ENCODE measurements at places on chromosomes 7 and 10.
A peak's percentile ranks its signal among the peaks of the same experiment; 100 is the strongest.

DNA sequence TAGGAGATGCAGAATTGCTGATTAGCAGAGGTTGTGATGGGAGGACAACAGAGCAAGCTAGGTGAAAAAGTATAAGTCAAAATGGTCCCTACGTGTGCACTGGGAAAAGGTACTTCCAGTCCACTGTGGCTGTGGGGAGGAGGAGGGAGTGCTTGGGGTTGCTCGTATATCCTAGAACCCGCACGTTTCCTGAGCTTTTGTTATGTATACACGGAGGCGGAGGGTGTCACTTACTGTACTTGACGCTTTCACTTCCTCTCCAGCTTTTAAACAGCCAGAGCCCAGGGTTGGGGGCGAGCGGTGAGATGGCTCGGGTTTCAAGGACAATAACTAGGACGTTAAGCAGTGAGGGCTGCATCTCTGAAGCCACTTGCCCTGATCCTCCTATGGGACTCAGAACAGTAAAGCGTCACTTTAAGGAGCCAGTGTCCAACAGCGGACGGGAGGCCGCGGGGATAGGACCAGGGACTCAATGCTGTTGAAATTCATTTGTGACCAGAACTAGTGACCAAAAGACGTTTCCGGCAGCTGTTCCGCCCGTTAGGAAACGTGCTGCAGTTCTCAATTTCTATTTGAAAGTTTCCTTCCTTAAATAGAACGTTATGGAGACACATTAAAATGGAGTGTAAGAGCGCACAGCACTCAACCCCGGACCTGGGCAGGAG, 985 bp upstream of the ETV1 start:
- peak; percentile 47 for DNase-seq

GRCh38 chr7:90251304-90251635, 6.3 kb downstream of the CFAP69 start:
- no peak for DNase-seq

DNA sequence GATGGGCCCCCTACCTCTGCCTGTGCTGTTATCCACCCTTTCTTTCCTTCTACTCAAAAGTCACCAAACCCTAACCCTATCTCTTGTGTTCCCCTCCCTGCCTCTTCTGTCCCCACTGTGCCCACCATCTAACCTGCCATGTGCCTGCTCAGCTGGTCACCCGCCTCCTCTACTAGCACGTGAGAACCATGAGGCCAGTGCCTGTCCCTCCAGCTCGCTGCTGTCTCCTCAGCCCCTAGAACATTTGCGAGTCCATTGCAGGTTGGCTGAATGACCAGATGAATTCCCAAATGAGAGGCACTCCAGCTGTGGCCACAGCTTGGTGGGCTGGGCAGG, 129.0 kb downstream of the ARHGAP22 start:
- DNase-seq = no peak

- peak; percentile 21 for DNase-seq
These were observed 253.4 kb downstream of the WDR11 start for GRCh38 chr10:121104476-121105111.

DNA sequence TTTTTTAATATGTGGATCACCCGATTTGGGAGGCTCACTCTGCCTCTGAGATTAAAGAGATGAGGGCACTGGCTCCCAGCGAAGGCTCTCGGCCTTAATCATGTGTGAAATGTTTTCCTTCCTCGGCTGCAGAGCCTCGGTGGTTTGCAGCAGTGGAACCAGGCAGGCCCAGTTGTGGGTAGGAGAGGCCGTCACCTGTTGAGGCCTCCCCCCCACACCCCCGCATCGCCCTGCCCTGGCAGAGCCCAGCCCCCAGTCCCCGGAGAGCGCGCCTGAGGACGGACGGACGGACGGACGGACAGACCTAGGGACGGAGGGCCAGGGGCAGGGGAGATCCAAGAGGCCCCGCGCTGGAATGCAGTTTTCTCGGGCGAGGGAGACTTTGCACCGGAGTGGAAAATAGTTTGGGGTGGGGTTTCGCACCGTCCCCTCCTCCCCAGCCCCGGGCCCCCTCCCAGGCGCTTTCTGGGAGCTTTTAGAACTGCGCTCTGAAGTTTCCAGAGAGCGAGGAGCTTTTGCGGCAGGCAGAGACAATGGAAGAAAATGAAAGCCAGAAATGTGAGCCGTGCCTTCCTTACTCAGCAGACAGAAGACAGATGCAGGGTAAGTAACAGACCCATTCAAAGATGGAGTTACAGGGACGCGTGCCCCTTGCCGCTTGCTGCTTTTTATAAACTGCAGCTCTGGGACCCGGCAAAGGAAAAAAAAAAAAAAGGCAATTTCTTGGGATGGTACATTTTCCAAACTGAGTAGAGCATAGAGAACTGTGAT, at the start of gene KIAA1217:
Gene KIAA1217 (plus strand): TSS at position 478 of the 771 bp plus-strand sequence. CDS start 56 bp downstream, at position 534.
- DNase-seq = no peak

DNA sequence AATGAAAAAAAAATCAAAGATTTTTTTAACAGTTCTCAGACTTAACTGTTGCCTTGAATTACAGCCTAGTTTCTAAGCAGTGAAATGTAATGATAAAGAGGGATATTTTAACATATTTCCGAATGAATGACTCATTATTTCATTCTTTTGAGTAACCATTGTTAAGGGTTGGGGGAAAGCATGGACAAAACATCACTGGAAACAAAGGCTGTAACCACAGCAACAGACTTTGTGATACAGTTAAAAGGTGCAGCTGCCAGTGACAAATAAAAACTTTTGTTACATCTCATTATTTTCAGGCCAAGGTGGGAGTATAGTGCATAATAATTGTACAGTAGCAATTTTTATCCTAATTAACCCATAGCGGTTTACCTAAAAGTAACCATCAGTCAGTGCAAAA, 172.6 kb downstream of the LRRTM3 start:
- peak; percentile 35 for DNase-seq

DNA sequence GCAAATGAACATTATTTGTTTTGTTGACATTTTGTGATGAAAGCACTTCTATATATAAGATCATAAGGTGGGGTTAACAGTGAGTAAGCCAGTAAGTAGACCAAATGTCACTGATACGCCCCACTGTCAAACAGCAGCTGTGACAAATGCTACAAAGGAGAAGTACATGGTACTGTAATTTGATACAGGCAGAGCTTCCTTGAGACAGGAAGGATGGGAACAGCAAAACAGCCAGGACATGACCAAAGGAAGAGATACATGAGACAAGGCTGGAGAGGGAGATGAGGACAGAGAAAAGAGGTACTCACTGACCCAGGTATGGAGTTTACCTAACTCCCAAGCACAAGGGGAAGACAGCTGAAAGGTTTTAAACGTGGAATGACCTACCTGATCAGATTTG, 127.0 kb downstream of the SRPK2 start:
- DNase-seq = no peak

- DNase-seq = no peak
These were observed 14.8 kb downstream of the NFE2L3 start for GRCh38 chr7:26166684-26167266.

DNA sequence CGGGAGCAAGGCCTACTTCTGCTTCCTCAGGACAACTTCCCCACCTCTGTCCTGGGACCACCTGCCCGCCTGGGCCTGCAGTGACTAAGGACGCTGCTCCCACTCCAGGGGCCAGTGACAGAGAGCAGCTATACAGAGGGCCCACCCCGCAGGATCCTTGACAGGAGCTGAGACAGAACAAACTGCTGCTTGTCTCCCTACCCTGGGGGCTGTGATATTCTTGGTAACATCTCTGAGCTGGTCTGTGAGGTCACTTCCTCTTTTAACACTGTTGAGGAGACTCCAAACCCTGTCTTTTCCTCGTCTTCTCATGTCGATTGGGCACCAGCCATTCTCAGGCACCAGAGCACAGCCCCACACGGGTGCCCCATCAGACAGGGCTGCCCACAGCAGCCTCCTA, 6.9 kb upstream of the MRPS24 start:
- DNase-seq = no peak

GRCh38 chr7:140003913-140004382, 58.8 kb downstream of the PARP12 start:
- DNase-seq = peak; percentile 35

DNA sequence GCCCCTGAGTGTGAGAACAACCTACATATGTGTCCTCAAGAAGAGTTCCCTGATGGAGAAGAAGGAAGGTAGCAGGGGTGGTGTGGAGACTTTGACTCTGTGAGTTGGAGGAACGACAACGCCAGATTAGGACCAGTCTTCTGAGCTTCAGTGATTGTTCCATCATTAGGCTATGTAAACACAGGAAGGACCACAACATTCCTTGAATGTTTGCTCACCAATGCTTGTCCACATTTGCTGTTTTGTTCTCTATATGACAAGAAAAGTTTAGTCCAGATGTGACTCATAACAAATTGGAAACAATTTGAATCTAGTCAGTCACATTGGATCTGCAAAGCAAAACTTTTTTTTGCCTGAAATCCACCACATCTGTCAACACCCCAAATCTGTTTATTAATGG, 62.7 kb downstream of the ENTPD1 start:
- no peak for DNase-seq

GRCh38 chr10:43353495-43354329, 17.7 kb upstream of the FXYD4 start:
- DNase-seq = no peak

DNA sequence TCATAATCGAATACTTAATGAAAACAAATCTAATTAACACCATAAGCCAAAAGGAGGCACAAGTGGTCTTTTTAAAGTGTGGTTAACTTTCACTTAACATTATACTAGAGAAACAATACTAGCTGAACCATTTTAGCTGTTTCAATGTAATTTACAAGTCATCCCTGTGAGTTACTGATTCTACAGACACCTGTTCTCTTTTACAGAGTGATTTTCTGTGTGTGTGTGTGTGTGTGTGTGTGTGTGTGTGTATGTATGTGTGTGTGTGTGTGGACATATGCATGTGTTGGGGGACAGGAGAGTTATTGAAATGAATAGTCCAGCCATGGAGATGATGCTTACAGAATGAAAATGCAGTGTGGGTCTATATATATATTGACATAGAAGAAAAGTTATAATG, 200.2 kb downstream of the DNAJC1 start:
- DNase-seq = no peak

GRCh38 chr7:45178241-45179225, 20.9 kb downstream of the RAMP3 start:
- no peak for DNase-seq

DNA sequence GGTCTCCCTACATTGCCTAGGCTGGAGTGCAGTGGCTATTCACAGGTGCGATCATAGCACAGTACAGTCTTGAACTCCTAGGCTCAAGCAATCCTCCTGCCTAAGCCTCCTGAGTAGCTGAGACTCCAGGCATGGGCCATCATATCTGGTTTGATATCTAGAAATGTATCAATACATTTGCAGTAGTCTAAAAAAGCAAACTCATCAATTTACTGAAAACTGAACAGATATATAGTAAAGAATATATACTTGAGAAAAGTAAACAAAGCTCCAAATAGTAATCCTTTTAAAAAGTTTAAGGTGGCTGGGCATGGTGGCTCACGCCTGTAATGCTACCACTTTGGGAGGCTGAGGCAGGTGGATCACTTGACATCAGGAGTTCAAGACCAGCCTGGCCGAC, 57.1 kb upstream of the KMT2C start:
- no peak for DNase-seq

DNA sequence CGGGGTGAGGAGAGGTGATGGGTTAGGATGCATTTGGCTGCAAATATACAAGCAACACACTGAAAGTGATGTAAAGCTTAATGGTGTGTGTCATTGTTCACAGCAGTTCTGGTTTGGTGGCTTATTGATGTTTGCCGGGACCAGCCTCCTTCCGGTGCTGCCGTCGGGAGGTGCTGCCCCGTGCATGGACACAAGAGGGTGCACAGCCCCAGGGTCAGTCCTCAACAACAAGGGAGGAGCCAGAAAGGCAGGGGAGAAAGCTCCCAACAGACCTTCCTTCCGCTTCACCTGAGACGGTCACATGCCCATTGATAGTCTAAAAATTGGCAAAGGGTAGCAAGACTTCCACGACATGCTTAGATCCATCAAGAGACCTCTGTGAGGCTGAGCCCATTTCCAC, 9.5 kb downstream of the RNF32 start:
- DNase-seq = no peak

DNA sequence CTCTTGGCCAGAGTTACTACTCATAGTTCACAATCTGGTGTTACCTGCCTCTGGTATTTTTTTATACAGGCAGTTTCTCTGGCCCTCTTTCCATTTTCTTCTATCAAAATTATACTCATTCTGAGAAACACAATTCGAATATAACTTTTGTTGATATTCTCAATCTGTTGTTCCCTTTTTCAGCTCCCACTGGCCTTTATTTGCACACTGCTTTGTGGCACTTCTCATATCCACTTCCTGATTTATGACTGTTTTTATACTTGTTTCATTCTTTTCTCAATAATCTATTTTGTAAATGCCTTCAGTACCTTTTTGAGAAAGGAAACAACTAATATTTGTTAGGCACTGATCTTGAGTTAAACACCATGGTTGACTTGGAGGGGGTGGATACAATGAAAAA, 93.8 kb upstream of the HDAC9 start:
- DNase-seq = no peak

DNA sequence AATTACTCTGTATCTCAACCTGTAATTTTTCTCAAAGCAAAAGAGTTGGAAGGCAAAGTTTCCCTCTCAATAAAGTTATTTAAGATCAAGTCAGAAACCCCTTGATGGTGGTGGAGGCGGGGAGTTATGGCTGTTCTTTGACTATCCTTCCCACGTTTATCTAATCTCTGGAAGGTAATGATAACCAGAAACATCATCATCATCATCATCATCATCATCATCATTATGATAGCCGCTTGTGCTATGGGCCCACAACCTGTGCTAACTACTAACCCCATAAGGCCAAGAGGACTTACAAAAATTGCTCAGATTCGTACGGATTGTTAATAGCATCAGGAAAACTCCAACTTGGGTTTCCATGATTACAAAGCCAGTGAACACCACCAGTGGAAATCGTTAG, 502.3 kb downstream of the SH2D4B start:
- DNase-seq = no peak

DNA sequence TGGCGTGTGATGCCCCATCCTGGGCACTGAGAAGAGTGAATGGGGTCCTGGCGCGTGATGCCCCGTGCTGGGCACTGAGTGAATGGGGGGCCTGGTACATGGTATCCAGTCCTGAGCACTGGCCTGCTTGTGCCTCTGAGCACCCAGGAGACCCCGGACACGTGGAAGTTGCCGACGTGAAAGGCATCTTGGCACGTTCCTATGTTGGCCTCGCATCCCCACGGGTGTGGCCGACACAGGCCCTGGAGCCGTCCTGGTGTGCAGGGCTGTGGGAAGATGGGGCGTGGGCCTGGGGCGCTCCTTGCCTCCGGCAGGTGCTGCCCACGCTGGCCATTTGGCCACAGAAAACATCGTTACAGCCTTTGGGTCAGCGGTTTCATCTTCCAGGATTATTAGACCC, 35.5 kb downstream of the CFAP46 start:
- no peak for DNase-seq

GRCh38 chr7:8211725-8212096, 50.3 kb downstream of the ICA1 start:
- DNase-seq = no peak

- no peak for DNase-seq
These were observed 23.7 kb downstream of the XPNPEP1 start for GRCh38 chr10:109899356-109900331.
